CD4-positive, alpha-beta T cell treated with Interleukin-12 subunit alpha and Interleukin-12 subunit beta, for 1 hour (primary cell): ENCODE measurements at places on chromosomes 7 and 10.
A peak's percentile ranks its signal among the peaks of the same experiment; 100 is the strongest.

DNA sequence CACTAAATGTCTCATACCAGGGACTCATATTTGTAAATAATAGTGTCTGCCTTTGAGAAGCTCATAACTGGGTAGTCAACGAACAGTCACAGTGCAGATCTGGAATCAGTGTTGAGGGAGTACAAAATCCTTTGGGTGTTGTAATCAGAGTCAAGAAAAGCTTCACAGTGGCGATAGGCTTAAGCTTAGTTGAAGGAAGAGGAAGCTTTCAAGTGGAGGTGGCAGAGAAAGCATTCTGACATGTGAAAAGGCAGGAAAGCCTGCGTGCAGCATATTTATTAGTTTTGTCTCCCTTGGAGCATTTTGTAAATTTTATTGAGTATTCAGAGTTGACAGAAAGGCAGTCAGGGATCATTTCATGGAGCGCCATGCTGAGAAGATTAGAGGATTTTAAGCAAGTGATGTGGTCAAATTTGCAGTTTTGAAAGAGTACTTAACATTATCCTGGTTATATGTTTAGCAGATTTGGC lies 104.9 kb downstream of the ADK start:
- DNase-seq: no peak

- no peak for DNase-seq
Observed at GRCh38 chr10:46026106-46026505, 4.3 kb downstream of the NCOA4 start.

DNA sequence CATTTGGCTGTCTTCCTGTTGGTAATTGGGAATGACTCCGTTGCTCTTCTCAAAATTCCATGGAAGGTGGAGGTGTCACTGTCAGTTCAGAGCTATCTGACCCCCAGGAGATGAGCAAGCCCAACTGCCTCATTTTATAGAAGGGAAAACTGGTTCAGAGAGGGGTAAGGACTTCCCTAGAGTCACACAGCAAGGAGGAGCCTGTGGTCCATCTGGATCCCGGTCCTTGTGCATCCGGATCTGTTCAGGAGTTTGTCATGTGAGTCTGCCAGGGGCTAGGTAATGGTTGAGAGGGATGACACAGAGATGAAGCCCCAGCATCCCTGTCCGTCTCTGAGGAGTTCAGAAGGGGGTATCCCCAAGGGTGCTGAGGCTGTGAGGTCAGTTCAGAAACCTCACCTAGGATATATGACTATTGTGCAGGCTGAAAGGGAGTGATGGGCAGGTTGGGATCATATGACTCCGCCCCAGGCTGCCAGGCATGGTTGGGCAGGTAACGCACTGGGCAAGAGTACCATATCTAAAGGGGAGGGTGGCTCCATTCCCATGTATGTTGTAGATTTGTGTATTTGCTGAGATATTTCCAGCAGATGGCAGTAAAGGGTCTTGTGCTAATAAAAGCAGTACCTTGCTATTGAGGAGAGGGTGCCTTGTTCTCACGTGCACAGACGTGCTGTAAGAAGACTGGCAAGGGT lies 16.0 kb upstream of the SLC29A3 start:
- peak; percentile 45 for DNase-seq

- no peak for DNase-seq
Observed at GRCh38 chr10:15661574-15661973, 58.1 kb downstream of the ITGA8 start.

DNA sequence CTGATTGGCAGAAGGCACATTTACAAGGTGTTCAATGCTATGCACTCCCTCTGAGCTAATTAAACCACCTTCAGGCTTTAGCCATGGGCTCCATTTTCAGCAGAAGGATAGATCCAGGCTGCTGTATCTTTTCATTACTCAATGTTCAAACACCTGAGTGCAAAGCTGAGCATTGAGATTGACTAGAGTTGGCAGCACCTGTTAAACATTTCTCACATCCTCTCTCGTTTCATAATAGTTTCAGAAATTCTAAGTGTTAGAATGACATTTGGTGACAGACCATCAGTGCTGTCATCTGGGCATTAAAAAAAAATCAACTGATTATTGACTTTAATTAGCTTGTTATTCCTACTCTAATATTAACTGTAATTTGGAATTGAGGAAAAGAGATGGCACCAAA lies 187.1 kb upstream of the SEMA3E start:
- no peak for DNase-seq

- DNase-seq: no peak
Observed at GRCh38 chr10:30481603-30482002, 47.6 kb downstream of the MAP3K8 start.

GRCh38 chr10:60384708-60385398 lies 4.8 kb downstream of the ANK3 start:
- DNase-seq: no peak

DNA sequence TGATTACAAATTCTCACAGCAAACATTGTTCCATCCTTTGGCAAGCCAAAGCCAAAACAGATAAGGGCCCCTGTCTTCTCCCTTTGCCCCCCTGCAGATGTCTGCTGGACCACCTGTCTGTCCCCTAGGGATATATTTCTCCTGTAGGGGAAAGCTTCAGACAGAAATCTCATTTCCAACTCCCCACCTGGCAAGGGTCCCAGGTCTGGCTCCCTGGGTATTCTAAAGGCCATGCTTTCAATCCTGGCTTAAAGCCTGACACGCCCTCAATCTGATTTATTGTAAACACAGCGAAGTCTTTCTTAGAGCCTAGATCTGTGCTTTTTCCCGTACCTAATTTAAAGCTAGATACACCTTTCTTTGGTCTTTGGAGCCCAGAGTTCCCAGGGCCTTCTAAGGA lies 66.1 kb downstream of the KCNMA1 start:
- DNase-seq: no peak

DNA sequence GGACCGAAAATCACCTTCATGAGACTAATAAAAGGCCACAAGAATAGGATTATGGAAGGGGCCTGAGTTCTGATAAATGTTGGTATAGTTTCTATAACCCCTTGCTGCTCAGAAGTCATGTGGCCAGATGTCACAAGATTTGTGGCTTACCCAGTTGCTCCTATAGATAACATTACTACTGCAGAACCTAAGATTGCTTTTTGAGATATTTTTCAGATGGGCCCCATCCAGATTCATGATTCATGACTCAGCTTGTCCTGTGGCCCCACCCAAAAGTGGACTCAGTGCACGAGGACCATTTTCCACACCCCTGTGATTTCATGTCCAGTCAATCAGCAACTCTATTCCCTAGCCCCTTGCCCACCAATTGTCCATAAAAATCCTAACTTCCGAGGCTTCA lies 209.0 kb downstream of the ACTR3B start:
- DNase-seq: no peak

- no peak for DNase-seq
Observed at GRCh38 chr7:139669106-139670061, 108.4 kb downstream of the HIPK2 start.

DNA sequence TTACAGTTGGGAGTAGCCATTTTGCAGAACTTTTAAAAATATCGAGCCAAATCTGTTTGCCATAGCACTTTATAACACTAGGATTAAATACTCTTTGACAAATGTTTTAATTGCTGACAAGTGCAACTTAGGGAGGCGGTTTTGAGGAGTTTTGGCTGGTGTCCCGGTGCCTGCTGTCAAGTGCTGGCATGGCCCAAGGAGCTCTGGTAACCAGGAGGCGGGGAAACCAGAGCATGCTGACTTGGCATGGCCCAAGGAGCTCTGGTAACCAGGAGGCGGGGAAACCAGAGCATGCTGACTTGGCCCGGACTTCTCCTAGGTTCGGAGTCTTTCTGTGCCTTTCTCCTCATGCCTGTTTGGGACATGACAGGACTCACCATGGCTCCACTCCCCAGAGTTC lies 30.8 kb upstream of the ZNF32 start:
- DNase-seq: no peak

DNA sequence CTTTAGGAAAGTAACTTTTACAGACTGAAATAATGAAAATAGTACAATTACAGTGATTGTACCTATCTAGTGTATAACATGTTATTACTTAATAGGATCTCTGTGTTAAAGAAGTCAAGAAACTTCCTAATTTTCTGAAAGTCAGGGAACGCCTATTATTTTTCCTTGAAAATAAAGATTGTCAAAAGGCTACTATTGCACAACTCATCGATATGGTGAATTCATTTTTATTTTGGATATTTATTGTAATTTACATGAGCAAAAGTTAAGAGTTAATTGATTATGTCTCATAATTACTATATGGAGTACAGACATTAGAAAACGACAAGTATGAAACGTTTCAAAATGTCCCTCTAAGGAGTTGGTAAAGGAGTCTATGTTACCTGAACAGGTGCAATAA lies 12.8 kb downstream of the MINDY3 start:
- no peak for DNase-seq

GRCh38 chr10:110017052-110017451 lies 9.3 kb downstream of the ADD3 start:
- DNase-seq: no peak

DNA sequence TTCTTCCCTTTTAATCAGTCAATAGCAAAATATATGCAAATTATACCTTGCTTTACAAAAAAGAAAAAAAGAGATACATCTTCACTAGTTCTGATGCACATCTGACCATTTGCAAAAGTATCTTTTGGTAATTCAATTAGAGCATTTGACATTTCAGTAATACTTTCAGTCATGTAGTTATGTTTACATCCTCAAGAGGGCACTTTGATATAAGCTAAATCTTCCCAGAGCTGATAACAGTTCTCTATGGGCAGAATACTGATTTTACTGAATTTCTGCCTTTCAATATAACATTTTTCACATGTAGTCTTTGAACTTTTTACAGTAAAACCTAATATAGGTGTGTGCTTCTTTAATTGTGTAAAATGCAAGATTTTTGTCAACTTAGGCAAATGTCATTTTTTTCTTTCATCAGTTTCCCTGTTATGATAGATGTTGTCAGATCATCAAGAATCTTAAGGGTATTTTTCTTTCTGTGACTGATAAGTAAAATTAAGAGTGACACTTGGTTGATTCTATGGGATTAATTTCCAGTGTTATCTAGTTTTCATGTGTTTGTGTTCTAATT lies 703.5 kb upstream of the SEMA3D start:
- no peak for DNase-seq

GRCh38 chr7:156064971-156065386 lies 252.7 kb upstream of the SHH start:
- no peak for DNase-seq

GRCh38 chr7:101941481-101942383 lies 124.3 kb downstream of the CUX1 start:
- DNase-seq: no peak

DNA sequence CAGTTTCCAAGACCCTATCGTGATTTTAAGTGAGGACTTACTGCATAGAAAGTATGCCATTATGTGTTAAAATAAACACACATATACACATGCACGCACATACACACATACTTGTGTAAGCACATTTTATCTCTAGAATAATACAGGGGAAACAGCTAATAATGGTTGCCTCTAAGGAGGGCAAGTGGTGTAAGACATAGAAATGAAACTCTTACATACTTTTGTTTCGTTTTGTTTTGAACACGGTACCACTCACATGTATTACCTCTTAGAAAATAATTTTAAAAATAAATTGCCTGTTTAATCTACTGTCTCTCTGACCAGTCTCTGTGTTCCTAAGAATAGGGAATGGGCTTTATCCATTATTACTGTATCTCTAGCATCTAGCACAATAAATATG lies 49.2 kb downstream of the HERPUD2 start:
- DNase-seq: no peak

- DNase-seq: no peak
Observed at GRCh38 chr10:129440247-129440646, 26.8 kb upstream of the MGMT start.

DNA sequence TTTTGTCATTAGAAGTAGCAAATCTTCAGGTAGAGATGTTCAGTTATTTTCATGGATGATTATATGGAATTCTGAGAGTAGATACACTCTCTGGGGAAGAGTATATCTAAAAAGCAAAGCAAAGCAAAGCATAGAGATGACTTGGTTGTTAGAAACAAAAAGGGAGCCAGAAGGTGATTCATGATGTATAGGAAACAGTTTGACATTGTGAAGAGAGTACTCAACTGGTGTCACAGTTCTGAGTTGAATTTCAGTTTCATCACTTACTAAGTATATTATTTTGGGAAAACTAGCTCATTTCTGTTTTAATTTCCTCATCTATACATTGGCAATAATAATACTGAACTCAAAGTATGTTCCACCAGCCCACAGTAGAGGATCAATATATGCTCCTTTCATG lies 86.8 kb downstream of the SEMA3C start:
- DNase-seq: no peak

- DNase-seq: no peak
Observed at GRCh38 chr10:88731296-88731695, 25.2 kb downstream of the LIPK start.

- DNase-seq: no peak
Observed at GRCh38 chr7:150719960-150720891, 3.8 kb downstream of the GIMAP1 start.

DNA sequence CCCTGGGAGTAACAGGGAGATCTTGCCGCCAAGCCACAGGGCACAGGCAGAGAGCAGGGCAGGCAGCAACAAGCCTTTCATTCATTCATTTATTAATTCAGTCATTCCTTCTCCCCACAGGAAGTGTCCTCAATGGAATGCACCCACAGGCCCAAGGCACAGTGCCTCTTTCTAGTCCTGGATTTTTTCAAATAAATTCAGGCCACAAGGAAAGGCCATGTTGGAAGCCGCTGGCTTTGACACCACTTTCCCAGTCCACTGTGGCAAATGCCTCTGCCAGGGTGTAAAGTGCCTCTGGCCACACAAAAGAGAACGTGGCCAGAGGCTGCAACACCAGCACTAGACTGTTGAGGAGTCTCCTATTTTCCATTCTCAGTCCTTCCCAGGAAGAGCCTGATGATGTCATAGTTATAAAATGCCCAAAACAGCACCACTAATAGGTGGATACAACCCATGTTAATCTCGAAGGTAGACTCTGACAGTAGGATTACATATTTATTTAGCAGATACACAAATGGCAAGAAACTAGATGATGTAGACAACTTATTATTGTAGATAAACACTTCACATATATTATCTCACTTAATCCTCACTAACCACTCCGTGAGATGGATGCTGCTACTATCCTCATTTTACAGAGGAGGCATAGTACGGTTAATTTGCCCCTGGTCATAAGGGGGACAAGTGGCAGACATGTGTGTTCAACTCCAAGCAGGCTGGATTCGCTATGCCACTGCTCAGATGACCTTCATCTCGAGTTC lies 5.5 kb downstream of the JAZF1 start:
- no peak for DNase-seq

DNA sequence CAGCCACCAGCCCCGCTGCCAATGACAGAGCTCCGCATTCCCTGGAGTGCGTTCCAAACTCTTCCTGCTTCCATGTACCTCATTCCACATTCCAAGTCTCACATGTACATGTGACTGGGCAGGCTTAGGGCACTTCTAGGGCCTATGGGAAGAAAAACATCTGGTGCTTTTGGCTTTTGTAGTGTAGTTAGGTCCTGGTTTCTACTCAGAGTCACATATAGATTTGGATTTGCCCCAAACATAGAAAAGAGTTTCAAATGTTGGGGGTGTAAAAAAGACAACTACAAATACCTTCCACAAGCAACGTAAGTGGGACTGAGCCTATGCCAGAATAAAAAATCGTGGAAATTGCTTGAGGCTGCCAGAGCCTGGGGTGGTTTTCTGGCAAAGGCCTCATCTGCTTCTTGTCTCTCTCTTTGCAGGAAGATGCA lies 84.1 kb downstream of the ZNF467 start:
- no peak for DNase-seq

GRCh38 chr7:43439631-43440401 lies 143.1 kb upstream of the STK17A start:
- DNase-seq: peak; percentile 52

- DNase-seq: no peak
Observed at GRCh38 chr7:85031475-85031874, 155.4 kb downstream of the SEMA3D start.

- no peak for DNase-seq
Observed at GRCh38 chr10:126503392-126504062, 115.2 kb upstream of the ADAM12 start.

GRCh38 chr10:86165666-86166065 lies 200.9 kb downstream of the GRID1 start:
- DNase-seq: no peak
